Heart left ventricle (tissue), 16 donors: ENCODE measurements at places on chromosomes 1 and 21. TPM values are rescaled to one million over a fixed set of nuclear protein-coding genes. Genes with fewer than 3 reads are reported as not detected.

- no peaks in the 10 kb centered on the region for H3K27me3 ChIP-seq
- no peak overlapping the region for H3K27ac ChIP-seq
- no peaks in the 10 kb centered on the region for H3K36me3 ChIP-seq
- DNase-seq, result no peak
These were observed 30.2 kb downstream of the AGPAT3 start for GRCh38 chr21:43895196-43895595.

GRCh38 chr1:1906185-1907097, 8.6 kb upstream of the CALML6 start:
- peak overlapping the region; percentile 68 for H3K27ac ChIP-seq
- H3K4me1 ChIP-seq, result peaks cover 29% of the 10 kb centered on the region
- H3K36me3 ChIP-seq, result no peaks in the 10 kb centered on the region

The TRIM46 gene
- total RNA-seq, result 0.12 TPM

DNA sequence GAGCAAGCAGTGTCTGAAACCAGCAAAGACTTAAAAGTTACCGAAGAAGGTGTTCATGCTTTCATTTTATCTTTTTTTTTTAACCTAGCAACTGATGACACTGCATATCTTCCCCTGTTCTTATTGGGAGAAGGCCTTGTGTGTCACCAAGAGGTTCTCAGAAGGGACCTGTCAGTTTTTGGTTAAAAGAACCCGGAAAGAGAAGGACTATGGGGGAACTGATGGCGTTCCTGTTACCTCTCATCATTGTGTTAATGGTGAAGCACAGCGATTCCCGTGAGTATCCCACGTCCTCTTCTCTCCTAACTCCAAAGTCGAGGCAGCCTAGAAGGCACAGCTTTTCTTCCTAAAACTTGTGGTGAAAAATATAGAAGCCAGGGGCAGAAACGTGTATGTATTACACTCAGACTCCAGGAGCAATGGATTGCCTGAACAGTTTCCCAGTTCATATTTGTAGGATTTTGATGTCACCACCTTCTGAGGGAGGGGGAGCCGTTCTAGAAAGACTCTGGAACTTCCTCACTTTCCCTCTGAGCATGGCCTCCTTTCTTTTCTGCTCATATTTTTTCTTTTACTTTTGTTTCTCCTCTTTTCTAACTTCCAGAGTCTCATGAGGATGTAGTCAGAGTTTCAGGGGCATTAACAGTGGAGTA, at the start of gene MR1:
MR1 (plus strand) TSS at position 185 of the 653 bp plus-strand sequence; CDS start at position 210, 25 bp downstream.
- H3K4me1 ChIP-seq, result peaks cover 8% of the 10 kb centered on the region
- H3K4me3 ChIP-seq, result peak within 1 kb of the TSS; percentile 69
- no peak for DNase-seq
- H3K27ac ChIP-seq, result peak within 1 kb of the TSS; percentile 85
- H3K36me3 ChIP-seq, result no peaks in the 10 kb centered on the region

GRCh38 chr1:6111991-6112689, 66.5 kb downstream of the KCNAB2 start:
- H3K4me1 ChIP-seq, result no peaks in the 10 kb centered on the region
- no peak overlapping the region for H3K27ac ChIP-seq
- no peak for DNase-seq

The RNU1-4 gene
- total RNA-seq, result not detected
